ENCODE measurements at places on chromosomes 11 and 22.
A peak's percentile ranks its signal among the peaks of the same experiment; 100 is the strongest.

GRCh38 chr22:49629586-49630447, 197.9 kb downstream of the BRD1 start:
- no peak for DNase-seq

GRCh38 chr11:575313-575995, 816 bp upstream of the PHRF1 start:
- no peak for DNase-seq

GRCh38 chr11:117678658-117679406, 118.2 kb downstream of the DSCAML1 start:
- DNase-seq, result no peak

DNA sequence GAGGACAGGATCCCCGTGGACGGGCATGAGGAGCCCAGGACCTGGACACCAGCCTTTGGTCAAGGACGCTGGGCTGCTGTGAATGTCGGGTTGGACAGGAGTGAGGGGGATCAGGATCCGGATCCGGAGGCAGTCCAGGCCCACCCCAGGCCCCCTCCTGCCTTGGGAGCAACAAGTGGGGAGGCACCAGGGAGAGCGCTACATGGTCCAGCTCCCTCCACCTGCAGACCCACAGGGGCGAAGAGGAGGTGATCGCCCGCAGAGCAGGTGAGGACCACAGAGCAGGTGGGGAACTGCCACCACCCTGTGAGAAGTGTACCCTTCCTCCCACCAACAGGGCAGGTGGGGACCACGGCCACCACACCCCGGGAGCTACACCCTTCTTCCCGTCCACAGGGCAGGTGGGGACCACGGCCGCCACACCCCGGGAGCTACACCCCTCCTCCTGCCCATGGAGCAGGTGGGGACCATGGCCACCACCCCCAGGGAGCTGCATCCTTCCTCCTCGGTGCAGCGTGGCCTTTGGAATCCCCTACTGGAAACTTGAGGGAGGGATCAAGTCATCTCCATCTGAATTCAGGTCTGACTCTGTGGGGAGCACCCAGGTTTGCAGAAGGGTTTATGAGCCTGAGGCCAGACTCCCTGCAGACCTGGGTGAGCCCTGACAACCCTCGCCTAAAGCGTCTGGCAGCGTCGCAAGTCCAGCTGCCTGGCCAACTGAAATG, 141.0 kb downstream of the BRD1 start:
- DNase-seq, result no peak

DNA sequence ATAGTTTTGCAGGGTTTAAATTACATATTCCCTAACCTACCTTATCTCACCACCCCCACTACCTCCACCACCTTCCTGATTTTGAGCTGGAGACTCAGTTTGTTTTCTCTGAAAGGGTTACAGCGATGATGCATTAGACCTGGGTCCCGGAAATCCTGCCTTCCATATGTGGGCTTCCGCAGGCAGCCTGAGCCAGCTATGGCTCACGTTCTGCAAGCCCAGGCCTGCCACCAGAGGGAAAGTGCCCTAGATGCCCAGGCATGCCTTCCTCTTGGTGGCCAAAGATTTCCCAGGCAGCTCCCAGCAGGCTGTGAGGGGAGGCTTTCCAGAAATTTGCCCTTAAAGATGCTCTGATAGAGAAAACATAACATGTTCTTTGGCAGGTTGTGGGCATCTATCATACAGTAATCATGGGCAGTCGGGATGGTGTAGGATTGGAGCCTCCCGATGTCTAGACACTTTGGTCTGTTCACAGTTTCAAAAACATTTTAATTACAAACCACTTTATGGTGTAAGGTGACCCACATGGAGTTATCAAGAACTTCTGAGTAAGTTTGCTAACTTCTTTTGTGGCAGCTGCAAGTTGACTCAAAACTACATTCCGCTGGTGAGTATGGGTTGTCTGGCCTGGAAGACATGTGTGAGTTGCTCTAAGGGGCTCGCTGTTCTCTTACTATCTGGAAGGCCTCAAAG, 79.3 kb downstream of the MICAL2 start:
- no peak for DNase-seq

DNA sequence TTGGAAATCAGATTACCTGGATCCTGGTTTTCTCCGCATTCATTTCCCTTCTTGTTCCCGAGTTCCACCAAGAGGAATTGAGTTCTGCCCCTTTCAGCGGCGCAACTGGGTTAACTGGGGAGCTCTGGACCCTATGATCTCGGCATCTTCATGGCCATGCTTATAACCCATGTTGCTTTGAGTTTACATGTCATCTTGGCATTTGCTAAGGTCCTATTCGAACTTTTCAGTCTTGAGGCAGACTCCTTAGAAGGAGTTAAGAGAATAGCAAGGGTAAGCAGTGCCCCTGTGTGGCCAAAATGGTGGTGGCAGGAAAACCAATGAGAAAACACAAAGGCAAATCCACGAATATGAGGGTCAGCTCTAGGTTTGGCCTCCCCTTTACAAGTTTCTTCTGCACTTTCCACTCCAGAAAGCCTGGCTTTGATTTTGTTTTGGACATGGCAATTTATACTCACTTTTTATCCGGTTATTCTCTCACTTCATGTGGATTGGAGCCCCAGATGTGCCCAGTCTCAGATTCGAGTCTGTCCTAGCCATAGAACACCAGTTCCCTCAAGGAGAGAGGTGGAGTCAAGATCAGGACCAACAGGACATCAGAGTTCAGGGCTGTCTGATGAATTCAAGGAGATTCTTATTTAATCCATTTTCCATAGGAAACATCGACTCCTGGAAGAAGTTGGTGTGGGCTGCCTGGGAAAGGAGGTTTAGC, 55.3 kb upstream of the FBXO3 start:
- DNase-seq, result peak; percentile 88

DNA sequence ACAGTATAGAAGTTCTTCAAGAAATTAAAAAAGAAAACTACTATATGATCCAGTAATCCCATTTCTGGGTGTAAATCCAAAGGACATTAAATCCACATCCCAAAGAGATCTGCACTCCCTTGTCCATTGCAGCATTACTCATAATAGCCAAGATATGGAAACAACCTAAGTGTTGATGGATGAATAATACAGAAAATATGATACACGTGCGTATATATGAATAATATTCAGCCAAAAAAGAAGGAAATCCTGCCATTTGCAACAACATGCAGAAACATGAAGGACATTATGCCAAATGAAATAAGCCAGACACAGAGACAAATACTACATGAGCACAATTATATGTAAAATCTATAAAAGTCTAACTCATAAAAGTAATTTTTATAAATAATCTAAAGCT, 306.3 kb upstream of the ANO3 start:
- DNase-seq, result no peak

DNA sequence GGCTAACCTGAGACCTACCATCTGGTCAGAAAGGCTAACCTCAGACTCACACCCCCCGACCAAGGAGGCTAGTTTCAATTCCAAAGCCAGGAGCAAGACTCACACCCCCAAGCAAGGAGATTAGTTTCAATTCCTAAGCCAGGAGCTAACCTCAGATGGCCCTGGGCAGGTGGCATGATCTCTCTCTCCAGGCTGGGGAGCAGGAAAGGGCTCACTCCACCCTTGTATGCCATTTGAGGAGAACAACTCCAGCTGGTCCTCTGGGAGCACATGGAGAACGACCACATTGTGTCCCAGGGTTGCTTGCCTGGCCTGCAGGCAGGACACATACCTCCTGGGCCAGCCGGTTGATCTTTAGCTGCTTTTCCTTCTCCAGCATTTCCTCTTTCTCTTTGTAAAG, 32.6 kb downstream of the USH1C start:
- no peak for DNase-seq

GRCh38 chr11:31060880-31061279, 308.7 kb downstream of the DCDC1 start:
- no peak for DNase-seq

DNA sequence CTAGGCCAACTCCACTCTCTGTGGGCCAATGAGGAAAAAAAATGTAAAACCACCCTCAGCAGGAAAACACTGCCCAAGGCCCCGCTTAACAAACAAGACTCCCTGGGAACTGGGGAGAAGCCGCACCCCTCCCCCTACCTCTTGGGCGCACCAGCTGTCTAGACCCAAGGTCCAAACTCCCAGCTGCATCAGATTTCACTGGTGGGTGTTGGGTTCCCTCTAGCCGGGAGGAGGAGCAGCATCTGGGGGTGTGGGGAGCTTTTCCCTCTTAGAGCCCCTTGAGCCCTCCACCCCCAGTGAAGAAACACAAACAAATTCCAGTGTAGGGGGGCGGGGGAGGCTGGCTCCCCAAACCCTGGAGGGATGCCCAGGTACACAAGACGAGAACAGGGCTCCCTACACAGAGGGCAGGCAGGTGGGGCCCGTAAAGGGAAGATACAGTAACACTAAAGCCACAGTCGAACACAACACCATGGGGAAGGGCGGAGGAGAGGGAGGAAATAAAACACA, 64.9 kb downstream of the NECTIN1 start:
- no peak for DNase-seq

DNA sequence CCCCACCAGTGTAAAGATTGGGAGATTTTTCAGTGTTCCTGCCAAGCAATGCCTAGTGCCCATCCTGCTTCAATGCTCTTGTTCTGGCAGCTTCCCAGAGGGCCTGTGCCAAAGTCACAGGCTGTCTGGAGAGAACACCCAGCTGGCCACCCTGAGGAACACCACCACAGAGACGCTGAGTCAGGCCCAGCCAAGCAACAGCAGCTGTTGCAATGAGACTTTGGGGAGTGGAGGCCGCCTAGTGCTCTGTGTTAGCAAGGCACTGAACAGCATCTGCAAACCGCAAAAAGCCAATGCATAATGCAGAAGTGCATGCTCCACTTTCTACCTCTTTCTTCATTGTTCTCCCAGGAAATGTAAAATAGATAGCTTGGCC, 168.1 kb downstream of the NXPE2 start:
- no peak for DNase-seq

DNA sequence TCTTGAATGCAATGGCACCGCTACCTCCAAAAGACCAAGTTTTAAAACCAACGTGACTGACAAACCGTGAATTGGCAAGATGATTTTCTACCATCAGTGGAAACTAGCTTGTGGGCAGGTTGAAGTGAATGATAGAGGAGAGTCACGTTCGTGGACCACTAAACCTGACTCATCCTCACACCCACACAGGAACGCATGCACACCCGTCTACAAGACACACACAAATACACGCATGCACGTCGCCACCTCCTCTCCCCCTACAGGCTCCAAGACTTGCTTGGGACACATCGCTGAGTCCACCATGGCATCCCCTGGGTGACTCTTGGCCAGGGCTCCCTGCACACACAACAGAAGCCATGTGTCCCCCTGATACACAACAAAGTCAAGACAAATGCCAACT, 14.4 kb downstream of the TMPRSS6 start:
- DNase-seq, result no peak

DNA sequence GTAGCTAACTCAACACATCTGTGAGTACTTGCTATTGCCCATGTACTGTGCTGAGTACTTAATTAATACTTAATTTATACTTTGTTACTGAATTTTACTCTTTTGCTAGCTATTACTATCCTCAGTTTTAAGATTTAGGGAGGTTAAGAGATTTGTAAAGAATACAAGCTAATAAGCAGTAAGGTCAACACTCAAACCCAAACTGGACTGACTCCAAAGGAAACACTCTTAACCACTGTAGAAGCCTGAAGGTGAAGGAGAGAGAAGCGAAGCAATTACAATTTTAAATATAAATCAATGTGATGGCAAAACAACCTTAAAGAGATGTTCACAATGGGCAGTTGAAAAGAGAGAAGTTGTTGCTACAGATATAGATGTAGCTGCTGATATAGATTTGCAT, 204.5 kb downstream of the GUCY1A2 start:
- no peak for DNase-seq

- no peak for DNase-seq
Observed at GRCh38 chr22:19058713-19059451, 63.3 kb downstream of the DGCR2 start.

- DNase-seq, result no peak
Observed at GRCh38 chr22:50009765-50010675, 2.5 kb downstream of the IL17REL start.

DNA sequence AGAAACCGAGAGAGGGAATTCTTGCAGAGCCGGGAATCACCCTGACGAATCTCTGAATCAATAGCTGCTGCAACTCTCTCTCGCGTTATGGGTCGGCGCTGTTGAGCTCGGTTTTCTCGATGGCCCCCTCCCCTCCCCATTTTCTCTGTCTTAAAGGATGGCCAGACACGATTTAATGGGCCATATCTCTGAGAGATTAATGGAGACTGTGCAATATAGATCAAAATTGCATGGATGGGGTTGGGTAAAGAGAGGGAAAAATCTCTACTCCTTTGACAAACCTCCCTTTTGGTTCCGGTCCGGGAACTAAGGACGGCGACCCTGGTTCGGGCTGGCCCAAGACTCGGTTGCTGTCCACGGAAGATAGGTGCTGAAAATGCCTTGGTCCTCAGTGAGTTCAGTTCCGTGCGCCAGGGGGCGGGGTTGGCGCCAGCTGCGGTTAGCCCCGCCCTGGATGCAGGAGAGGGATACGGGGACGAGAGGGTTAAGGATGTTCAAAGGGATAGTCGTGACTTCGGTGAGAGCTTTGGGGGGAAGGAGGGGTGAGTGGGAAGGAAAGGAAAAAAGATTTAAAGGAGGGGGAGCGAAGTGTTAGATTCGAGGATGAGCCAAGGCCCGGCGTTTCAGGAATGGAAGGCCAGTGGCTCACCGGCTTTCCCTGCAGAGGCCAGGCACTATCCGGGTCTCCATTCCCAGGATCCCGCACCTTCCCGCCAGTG, 103.6 kb upstream of the HSD17B12 start:
- DNase-seq, result peak; percentile 79

GRCh38 chr11:120336641-120337354, 585 bp downstream of the ARHGEF12 start:
- peak; percentile 66 for DNase-seq

DNA sequence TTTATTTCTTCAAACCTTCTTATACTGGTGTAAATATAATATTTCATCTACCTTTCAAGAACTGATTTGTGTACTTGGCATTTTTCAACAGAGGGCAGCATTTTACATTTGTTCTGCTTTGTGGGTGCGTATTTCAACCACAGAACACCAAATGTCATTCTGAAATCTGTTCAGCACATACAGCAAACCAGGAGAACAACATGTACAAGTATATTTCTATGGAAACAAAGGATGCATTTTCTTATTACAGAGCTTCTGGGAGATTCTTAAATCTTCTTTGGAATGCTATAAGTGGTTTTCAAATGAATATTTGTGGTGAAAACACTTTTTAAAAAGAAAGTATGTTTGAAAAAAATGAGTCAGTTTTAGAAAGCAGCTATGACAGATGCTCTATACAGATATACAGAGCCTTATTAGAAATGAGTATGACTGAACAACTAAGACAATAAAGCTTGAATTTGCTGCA, 946.0 kb downstream of the FAM181B start:
- no peak for DNase-seq

DNA sequence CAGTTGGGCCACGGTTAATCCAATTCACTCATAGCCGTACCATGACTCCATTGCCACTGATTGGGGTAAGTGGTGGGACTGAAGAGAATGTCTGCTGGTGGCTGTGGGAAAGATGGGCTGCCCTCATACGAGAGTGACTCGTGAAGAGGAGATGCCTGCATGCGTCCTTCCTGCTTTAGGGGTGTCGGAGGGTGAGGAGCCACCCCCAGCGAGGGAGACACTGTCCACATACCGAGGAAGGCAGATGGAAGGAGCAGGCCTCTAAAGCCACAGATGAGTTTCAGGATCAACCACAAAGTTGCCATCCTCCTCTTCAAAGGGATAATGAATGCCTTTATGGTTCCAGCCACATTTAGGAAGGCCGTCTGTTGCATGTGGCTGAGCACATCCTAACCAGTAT, 83.2 kb downstream of the GRIK4 start:
- DNase-seq, result no peak

- DNase-seq, result no peak
Observed at GRCh38 chr11:83764643-83765042, 478.5 kb upstream of the CCDC90B start.

GRCh38 chr22:44427611-44428470, 70.2 kb downstream of the RTL6 start:
- no peak for DNase-seq

GRCh38 chr11:41895081-41895480, 435.6 kb upstream of the LRRC4C start:
- DNase-seq, result no peak
